ENCODE measurements at places on chromosomes 1 and 21.

GRCh38 chr1:33047839-33048305 lies 11.2 kb upstream of the AK2 start:
- DNase-seq, result no peak

- no peak for DNase-seq
Measured at GRCh38 chr1:39003281-39003680, 12.2 kb downstream of the AKIRIN1 start.

DNA sequence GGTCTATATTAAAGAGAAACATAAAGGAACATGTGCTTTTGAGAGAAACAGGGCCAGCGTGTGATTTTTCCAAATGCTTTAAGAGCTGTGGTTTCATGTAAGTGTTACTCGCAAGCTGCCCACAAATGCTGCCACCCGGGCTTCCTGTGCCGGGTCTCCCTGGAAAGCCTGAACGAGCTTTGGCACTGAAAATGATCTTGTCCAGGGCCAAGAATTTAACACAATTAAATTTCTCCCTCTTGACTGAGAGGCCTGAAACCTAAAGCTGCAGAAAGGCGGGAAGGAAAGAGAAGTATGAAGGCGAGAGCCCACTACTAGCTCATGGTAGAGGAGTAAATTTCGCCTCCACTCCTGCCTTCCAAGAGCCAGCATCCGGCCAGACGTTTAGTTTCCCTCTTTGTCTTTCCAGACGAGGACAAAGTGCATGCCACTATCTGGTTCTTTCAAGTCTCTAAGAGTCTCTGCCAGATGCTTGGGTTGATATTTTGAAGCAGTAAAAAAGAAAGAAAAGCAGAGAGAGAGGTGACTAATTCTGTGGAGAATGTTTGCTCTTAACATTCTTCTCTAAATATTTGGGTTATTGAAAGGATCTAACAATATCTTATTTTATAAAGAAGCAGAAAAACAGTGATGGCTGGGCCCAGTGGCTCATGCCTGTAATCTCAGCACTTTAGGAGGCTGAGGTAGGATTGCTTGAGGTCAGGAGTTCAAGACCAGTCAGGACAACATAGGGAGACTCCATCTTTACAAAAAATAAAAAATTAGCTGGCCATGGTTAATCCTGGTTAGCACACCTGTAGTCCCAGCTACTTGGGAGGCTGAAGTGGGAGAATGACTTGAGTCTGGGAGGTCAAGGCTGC lies 100.0 kb upstream of the HNRNPU start:
- peak; percentile 85 for DNase-seq

- peak; percentile 58 for DNase-seq
Measured at GRCh38 chr21:34698270-34699015, 29.6 kb downstream of the CLIC6 start.

DNA sequence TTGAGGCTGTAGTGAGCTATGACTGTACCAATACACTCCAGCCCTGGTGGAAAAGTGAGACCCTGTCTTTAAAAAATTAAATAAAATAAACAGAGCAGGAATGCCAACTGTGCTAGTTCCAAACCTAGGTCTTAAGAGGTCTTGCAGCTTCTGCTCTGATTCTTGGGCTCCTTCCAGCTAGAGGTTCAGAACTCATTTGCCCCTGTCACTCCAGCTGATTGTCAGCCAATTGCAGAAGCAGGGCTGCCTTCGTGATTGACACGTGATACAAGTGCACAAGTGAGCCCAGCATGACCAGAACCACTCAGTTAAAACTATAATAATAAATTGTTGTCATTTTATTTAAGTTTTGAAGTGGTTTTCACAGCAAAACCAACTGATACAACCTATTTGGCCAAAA lies 298.4 kb downstream of the USP25 start:
- DNase-seq, result no peak

DNA sequence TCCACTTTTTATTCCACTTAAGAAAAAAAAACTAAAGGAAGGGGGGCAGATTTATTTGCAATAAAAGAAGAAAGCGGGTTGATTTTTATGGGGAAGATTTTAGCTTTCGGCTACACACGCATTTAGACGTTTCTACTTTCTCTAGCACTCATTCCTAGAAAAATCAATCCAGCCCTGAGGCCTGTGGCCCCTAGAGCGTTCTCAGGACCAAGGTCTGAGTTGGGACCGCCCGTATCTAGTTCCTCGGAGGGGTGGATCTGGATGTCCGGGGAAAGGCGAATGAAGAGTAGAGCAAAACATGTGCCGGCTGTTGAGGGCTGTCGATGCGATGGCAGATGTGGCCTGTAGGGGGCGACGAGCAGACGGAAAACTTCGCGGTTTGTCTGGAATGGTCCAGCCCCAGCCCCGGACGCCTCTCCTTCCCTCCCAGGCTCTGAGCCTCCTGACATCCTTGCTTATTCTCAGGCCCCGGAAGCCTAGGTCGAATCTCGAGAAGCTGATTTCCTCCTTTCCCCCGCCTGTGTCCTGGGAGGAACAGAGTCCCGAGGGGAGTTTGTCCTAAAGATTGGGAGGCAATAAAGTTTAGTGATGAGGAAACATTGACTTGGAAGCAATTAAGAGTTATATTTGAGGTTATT lies 5.2 kb downstream of the FOXD3 start:
- DNase-seq, result peak; percentile 56

DNA sequence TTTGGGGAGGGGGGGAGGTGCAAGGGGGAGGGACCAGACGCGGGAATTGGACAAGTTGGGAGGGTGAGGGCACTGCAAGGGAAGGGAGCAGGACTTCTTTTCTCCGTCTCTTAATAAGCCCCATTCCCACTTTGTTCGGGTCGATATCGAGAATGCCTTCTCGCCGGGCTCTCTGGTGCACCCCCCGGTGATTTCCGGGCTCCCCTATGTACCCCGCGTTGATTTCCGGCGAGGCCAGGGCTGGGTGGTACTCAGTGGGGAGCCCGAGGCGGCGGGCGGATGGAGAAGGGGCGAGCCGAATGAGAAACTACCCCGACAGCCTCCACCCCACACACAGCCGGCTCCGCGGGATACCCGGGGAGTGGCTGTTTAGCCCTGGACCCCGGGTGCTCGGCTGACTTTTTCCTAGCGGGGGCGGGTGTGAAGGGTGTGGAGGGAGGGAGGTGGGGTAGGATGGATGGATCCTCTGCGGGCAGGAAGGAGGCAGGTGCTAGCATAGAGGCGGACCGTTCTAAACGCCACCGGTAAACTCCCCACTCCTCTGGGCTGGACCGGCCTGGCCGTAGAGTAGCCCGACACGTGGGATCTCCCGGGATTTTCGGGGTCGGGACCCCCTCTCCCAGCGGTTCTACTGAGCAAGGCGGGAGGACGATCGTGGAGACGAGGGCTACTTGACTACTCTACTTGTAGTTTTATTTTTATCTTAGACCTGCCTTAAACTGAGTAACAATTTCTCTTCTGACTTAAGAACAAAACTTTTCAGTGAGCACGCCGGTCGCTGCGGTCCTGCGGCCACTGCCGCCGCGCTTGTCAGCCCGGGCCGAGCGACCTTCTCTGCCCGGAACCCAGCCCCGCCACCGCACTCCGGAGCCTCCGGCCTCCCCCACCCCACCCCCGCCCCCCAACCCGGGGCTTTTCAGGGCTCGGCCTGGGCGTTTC lies 1.0 kb downstream of the RNF220 start:
- no peak for DNase-seq

DNA sequence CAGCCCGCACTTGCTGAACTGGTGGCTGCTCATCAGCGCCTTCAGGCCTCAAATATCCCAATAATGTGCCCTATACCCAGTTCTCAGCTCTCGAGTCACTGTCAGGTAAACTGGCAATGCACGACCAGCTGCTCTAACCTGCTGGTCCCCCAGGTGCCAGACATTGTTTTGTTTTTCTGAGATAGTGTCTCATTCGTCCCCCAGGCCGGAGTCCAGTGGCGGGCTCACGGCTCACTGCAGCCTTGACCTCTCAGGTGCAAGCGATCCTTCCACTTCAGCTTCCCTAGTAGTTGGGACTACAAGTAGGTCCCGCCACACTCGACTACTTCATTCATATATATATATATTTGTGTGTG lies 1.0 kb upstream of the NADK start:
- DNase-seq, result no peak

GRCh38 chr1:94039514-94039870 lies 81.5 kb downstream of the ABCA4 start:
- peak; percentile 62 for DNase-seq

- no peak for DNase-seq
Measured at GRCh38 chr1:59409986-59410385, 113.1 kb downstream of the FGGY start.

DNA sequence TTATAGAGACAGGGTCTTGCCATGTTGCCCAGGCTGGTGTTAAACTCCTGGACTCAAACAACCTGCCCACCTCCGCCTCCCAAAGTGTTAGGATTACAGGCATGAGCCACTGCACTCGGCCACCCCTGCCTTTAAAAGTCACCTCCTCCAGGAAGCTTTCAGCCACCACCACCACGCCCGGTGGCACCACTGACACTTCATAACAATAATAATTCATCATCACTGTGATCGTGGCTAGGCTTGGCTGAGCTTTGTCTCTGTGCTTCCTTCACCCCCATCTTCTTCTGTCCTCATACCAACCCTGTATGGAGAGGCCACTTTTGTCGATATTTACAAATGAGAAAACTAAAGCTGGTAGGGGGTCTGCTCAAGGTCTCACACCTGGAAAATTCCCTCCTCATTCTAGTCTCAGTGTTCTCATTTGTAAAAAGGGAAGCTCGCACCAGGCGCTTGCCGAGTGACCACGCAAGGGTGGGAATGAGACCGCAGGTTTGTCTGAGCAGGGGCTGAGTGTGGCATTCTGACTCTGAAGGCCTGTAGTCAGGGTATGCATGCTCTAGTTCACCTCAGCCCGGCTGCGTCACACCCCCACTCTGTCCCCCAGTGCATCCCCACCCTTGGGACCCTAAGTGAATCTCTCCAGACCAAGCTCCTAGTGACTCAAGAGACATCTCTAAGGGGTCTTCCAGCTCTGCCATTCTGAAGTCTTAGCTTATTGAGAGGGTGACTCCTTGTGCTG lies 12.9 kb upstream of the EPHA2 start:
- DNase-seq, result no peak

DNA sequence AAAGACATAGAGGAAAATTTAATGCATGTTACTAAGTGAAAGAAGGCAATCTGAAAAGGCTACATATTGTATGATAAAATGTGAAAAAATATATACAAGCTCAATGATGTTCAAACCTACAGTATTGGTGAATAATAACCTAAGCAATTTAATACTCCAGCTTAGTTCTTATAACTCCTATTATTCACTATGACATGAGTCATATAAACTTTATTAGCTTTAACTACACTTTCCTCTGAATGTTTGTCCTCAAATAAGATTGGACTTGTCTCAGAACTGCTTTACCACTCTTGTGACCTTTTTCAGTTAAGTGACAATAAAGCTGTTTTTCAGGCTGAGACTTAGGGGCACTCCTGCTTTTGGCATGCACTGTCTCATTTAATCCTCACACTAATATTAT lies 50.9 kb downstream of the CNST start:
- DNase-seq, result no peak

DNA sequence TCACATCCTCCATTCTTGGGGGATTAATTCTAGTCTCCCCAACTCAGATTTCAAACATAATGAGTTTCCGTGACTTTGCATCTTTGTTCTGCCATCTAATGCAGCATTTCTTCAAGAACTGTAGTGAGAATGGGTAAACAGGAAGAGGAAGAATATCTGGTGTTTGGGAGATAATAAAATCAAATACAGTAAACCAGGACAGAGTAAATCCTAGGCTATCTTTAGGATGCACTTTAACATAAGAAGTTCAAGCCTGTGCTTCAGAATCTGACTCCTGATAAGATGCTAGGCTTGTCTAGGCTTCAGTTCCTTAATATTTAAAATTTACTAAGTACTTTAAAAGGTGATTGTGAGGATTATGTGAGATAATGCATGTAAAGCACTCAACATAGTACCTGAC lies 27.9 kb downstream of the PATJ start:
- DNase-seq, result no peak

DNA sequence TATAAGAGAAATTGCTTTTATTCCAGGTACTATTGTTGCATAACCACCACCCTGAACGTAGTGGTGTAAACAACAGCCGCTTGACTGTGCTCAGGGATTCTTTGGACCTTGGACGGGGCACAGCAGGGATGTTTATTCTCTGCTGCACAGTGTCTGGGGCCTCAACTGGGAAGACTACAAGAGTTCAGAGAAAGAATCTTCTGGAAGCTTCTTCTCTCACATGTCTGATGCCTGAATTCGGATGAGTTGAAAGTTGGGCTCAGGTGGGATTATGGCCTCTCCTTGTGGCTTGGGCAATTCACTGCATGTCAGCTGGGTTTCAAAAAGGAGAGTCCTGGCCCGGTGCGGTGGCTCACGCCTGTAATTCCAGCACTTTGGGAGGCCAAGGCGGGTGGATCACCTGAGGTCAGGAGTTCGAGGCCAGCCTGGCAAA lies 19.0 kb upstream of the SSBP3 start:
- no peak for DNase-seq

GRCh38 chr1:101025283-101025656 lies 314 bp downstream of the DPH5 start:
- DNase-seq, result no peak

DNA sequence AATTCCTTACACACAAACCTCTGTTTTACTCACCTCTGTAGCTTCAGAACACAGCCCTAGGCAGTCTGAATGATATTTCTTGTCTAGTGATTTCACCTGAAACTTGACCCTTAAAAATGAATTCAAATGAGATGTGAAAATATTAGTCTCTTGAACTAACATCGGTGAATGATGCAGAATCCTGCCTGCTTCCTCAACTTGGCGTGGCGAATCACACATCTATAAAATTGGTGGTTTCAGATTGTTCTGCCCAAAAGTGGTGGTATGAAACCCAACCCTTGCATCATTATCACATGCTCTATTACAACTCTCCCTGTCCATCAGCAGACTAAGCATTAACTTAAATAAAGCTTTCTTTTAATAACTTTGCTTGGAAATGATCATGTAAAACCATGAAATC lies 26.9 kb upstream of the C1orf21 start:
- DNase-seq, result no peak

GRCh38 chr1:109995536-109995935 lies 11.0 kb downstream of the AHCYL1 start:
- DNase-seq, result no peak

GRCh38 chr1:148263128-148263905 lies 111.2 kb upstream of the NBPF11 start:
- peak; percentile 66 for DNase-seq

DNA sequence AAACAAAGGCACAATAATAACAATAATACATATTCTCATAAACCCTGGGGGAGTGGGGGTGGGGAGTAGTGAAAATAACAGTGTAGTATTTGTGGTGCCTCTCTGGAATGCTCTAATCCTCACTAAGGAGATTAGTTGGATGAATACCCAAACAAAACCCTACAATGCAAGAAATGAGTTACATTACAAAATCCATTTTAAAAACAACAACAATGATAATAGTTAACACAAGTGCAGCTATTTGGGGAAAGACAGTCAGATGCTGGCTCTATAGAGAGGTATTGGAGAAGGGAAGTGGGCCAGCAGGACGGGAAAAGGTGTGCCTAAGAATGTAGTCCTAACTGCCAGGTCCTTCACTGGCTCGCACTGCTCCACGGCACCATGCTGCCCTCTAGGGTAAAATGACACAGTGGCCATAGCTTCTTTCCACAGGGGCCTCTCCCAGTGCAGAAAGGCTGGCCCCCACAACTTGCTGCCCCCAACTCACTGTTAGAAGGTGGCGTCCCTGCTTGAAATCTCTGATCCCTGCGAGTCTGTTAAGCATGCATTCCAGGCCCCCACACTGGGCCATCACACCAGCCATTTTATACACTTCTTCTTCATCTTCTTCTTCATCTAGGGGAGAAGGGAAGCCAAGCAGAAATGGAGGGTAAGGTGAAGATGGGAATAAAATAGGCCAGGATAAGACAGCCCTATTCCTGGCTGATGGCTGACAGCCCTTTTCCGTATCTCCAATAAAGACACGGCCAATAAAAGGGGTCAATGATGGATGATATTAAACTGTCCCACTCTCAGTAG lies 113.8 kb downstream of the UBR4 start:
- DNase-seq, result no peak
